ENCODE measurements at places on chromosomes 3 and 15. TPM values are rescaled to one million over a fixed set of nuclear protein-coding genes. Genes with fewer than 3 reads are reported as not detected.

DNA sequence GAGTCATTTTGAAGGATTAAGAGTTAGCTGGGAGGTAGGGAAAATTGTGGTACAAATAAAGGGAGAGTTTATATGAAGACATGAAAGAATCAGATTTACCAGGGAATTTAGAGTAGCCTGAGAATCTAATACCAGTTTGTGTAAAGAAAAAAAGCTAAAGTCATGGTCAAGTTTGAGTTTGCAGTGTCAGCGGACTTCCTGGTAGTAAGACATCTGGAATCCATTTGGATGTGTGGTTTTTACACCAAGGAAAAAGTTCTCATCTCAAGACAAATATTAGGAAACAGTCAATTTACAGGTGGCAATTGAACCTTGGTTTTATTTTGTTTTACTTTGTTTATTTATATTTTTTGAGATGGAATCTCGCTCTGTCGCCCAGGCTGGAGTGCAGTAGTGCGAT is 1.5 kb upstream of the P2RY12 start:
- H3K36me3 ChIP-seq: no peaks in the 10 kb centered on the region
- no peak overlapping the region for H3K4me3 ChIP-seq
- no peak overlapping the region for H3K27ac ChIP-seq
- no peak for DNase-seq

GRCh38 chr15:50330921-50331320 is 24.1 kb downstream of the GABPB1 start:
- no peak overlapping the region for H3K4me3 ChIP-seq
- no peaks in the 10 kb centered on the region for H3K4me1 ChIP-seq
- H3K27me3 ChIP-seq: no peaks in the 10 kb centered on the region
- no peak for DNase-seq
- H3K27ac ChIP-seq: no peak overlapping the region

GRCh38 chr3:197613199-197613598 is 57.4 kb upstream of the BDH1 start:
- no peak overlapping the region for H3K4me3 ChIP-seq
- H3K4me1 ChIP-seq: no peaks in the 10 kb centered on the region
- H3K36me3 ChIP-seq: peaks cover 3% of the 10 kb centered on the region
- no peak for DNase-seq
- no peak overlapping the region for H3K27ac ChIP-seq

DNA sequence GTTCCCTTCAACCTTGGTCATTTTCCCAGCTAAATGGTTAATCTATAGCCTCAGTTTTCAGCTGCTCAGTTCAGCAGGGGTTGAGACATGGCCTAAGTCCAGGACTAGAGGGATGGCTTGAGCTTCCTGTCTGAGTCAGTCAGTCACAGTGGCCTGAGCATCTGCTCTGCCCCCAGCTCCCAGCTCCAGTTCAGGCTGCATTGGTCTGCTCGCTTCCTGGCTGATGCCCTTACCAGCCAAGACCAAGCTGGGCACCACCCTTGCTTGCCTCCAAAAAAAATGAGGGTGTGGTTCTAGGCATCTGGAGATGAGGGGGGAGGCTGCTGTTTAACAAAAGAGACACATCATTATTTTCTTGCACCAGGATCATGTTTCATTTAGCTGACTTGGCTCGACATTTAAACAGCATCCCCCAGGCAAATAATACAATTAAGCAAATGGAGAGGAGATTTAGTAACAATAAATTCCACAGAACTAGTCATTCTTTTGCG is 70.7 kb downstream of the WNT5A start:
- no peaks in the 10 kb centered on the region for H3K4me1 ChIP-seq
- H3K27ac ChIP-seq: no peak overlapping the region
- H3K36me3 ChIP-seq: no peaks in the 10 kb centered on the region
- H3K27me3 ChIP-seq: no peaks in the 10 kb centered on the region
- no peak overlapping the region for H3K4me3 ChIP-seq
- DNase-seq: no peak

- DNase-seq: no peak
- no peaks in the 10 kb centered on the region for H3K27me3 ChIP-seq
Observed at GRCh38 chr3:115381573-115381912, 234.5 kb upstream of the ZBTB20 start.

DNA sequence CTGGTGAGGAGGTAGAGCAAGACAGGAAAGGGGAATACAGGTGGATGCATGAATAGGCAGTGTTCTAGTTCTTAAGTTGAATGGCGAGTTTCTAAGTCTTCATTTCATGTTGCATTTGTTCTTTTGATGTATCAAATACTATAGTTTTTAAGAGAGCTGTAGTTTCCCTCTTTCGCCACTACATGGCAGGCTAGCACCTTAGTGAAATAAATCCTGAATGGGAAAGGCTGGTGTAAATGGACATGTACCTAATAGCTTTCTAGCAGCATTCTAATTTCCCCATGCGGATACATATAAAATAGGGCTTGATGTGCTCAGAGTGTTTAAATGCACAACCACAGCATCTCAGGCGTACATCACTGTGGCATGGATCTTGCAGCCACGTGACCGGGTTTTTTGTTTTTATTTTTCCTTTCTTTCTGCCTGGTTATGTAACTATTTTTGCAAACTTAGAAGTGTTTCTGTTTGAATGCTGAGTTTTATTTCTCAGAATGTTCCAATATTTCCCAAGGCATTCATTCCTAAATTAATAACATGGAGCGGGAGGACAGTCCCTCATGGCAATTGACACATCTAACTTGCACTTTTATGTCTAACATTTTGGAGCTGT is 23.5 kb upstream of the CLN6 start:
- H3K36me3 ChIP-seq: no peaks in the 10 kb centered on the region
- no peaks in the 10 kb centered on the region for H3K27me3 ChIP-seq
- no peak overlapping the region for H3K4me3 ChIP-seq
- peak; percentile 26 for DNase-seq

DNA sequence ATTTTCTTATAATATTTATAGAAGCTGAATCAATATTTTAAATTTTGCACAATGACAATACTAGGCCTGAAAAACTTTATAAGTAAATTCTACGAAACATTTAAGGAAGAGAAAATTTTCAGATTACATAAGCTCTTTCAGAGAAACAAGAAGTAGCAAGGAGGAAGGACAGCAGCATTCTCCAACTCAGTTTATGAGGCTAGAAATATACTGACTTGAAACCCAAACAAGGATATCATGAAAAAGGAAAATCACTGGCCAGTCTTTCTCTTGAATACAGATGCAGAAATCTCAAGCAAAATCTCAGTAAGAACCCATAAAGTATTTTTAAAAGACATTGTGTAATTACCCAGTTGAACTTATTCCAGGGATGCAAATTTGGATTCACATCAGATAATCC is 121.3 kb downstream of the STAC start:
- H3K4me1 ChIP-seq: no peaks in the 10 kb centered on the region
- H3K27me3 ChIP-seq: no peaks in the 10 kb centered on the region
- H3K4me3 ChIP-seq: no peak overlapping the region
- DNase-seq: no peak
- H3K36me3 ChIP-seq: no peaks in the 10 kb centered on the region

C3orf22 gene
- not detected for polyA plus RNA-seq

ADCY5 gene
- 0.16 TPM for polyA plus RNA-seq

SCAANT1 gene
- polyA plus RNA-seq: not detected

Data from GM12878 (cell line).